ENCODE measurements at places on chromosomes 3 and 15.

- no peak for DNase-seq
These were observed 15.9 kb downstream of the PARL start for GRCh38 chr3:183868796-183869195.

DNA sequence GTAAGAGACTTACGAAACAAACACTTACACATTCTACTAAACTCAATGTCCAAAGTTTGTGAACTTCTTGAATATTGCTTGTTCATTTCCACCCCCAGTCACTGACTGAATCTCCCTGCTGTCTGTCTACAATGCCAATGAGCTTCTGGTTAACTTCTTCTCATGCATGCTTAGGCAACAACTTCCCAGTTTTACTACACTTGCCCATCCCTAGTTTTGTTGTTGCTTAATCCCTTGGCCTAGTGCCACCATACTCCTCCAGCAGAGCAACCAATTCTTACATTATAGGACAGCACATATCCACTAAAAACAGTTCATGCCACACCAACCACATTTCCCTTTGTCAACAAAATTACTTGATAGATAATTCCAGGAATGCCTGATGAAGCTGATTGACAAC lies 40.9 kb upstream of the CCR2 start:
- DNase-seq: no peak

DNA sequence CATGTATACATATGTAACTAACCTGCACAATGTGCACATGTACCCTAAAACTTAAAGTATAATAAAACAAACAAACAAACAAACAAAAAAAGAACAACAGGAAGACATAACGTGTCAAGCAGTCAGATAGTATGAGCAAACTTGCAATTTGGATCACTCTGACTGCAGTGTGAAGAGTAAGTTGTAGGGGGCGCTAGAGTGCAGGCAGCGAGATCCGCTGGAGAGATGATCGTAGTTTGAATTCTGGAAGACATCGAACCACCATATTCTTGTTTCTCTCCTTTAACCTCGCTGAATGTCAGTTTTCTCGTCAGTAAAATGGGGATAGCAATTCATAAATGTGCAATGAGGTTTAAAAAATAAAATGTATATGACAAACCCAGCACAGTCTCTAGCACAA lies 165.2 kb upstream of the LMCD1 start:
- no peak for DNase-seq

DNA sequence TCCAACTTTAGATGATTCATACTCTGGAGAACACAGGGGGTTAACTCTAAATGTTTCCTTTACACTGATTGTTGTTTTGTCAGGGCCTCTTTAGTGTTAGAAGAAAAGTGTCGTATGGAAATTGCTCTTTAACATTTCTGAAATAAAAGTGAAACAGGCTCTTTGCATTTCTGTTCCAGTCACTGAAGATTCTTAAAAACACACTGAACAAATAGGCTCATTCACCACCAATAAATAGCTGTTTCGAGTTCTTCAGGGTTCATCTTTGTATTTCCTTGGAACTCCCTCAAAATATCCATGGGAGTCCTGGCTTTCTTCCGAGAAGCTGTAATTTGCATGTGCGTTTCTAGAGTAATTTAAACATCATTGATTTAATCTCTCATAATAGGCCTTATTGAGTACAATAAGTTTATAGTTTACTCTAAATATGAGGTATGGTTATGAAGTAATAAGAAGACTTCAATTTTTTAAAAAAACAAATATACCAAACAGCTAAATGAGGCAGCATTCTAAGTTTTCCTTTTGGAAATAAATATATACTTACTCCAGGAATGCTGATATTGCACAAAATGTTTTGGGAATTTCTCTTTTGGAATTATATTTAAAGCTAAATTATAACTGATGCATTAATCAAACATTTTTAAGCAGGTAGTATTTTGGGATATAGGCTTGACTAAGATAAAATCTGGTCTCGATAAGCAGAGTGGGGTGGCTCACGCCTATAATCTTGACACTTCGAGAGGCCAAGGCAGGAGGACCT lies 327.4 kb downstream of the EPHA3 start:
- DNase-seq: no peak

GRCh38 chr15:81011593-81011992 lies 10.9 kb downstream of the TLNRD1 start:
- no peak for DNase-seq

- DNase-seq: no peak
These were observed 93.4 kb upstream of the CHD2 start for GRCh38 chr15:92806763-92807162.

DNA sequence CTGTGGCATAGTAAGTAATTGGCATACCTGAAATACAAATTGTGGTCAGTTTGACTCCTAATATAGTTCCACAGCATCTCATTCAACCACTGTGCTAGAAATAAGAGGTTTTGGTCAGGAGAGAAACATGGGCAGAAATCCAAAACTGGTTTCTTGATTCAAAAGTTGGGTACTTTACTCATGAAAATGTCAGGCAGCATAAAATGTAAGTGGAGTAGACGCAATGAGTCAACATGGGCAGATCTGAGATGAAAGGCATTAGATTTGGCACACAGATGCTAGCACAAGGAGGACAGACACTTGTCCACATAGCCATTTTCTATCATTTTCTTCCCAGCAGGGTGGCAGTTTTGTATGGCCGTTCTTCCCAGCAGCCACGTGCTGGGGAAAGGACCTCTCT lies 255.8 kb upstream of the CDIN1 start:
- DNase-seq: no peak

DNA sequence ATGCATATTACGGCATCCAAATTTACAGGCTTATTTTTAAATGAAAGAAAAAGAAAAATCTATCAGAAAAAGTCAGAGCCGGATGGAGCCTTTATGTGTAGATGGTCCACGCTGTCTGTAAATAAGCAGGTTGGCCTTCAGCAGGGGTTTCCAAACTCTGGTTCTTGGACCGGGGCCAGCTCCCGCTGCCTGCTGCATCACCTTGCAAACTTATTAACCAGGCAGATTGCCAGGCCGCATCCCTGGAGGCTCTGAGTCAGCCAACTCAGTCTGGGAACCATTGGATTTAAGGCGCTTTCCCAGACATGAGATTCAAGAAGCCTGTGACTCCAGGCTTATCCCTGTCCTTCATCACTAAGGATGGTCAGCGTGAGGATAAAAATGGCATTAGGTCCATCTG lies 212.4 kb downstream of the OPA1 start:
- peak; percentile 98 for DNase-seq

GRCh38 chr3:141994856-141995255 lies 118.4 kb downstream of the ATP1B3 start:
- no peak for DNase-seq

DNA sequence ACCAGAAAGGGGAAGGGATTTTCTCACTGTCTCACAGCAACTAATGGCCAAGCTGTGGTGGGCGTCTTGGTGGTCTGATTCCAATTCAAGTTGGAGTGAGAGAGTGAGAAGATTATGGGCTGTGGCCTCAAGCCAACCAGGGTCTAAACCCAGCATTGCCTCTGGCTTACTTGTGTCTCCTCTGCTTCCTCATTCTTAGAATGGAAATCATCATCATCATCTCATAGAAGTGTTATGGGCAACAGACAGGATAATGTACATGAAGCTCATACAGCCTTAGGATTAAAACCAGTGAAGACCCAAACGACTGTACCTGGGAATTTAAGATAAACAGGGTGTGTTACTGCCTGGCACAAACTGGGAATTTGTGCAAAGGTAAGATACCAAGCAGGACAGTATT lies 29.1 kb upstream of the IREB2 start:
- no peak for DNase-seq

GRCh38 chr3:47877290-47877689 lies 74.4 kb downstream of the DHX30 start:
- DNase-seq: no peak

DNA sequence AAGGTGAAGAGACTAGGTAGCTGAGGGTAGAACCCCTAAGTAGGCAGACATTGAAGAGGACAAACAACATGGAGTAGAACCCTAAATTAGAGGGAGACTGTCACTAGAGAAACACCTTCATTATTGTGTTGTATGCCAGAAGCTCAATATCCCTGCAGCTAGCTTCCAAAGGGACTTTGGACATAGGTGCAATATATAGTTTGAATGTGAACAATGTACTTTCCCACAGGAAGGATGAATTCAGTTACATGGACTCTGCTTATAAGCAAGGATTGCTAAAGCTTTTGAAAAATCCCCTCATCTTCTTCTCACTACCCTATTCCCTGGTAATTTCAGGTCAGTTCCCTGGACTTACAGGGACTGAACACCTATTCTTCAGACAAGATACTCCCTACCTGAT lies 288.9 kb downstream of the UBE2E2 start:
- no peak for DNase-seq

GRCh38 chr3:40333416-40333815 lies 23.9 kb downstream of the EIF1B start:
- no peak for DNase-seq

- DNase-seq: no peak
These were observed 136.7 kb upstream of the DAZL start for GRCh38 chr3:16741890-16742289.

- DNase-seq: peak; percentile 57
These were observed 350.3 kb downstream of the DOCK3 start for GRCh38 chr3:51024765-51025632.

DNA sequence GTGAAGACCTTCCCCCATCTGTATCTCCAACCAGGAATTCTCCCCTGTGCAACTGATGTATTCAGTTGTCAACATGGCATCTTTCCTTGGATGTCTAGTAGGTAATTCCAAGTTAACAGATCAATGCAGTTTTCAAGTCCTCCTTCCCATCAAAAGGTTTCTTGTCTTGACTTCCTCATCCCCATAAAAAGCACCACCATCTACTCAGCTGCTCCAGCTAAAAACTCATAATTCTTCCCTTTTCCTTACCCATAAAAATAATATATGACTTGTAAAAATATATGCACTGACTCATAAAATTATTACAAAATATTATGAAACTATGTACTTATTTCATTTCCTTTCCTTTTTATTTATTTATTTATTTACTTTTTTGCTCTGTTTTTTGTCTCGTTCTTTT lies 5.0 kb upstream of the CAND2 start:
- DNase-seq: no peak

- DNase-seq: peak; percentile 86
These were observed 48.9 kb upstream of the POLG start for GRCh38 chr15:89383365-89384175.
